Suppressor macrophage (primary cell): ENCODE measurements at places on chromosomes 13 and 19.
A peak's percentile ranks its signal among the peaks of the same experiment; 100 is the strongest.

- no peak for DNase-seq
Observed at GRCh38 chr19:41553804-41554203, 22.2 kb upstream of the CEACAM21 start.

GRCh38 chr19:10885201-10886169 lies 14.1 kb downstream of the CARM1 start:
- no peak for DNase-seq

DNA sequence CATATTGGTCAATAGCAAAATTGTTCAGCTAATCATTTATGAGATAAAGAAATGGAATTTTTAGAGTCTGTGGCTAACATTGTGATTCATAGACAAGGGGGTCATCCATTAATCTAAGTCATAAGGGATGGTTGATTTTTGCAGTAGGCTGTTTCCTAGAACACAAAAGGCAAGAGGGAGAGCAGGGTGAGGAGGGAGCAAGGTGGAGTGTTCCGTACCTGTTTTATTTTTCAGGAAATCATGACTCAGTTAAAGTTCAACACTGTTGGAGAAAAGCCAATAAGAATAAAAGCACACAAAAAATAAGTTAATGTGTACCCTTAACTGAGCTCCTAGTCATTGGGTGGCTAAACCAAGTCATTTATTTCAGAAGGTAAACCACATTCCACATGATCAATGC lies 512.4 kb upstream of the ATXN8OS start:
- no peak for DNase-seq

- DNase-seq = peak; percentile 20
Observed at GRCh38 chr13:26658448-26659385, 101.2 kb downstream of the WASF3 start.

GRCh38 chr13:85798556-85798955 lies 663 bp downstream of the SLITRK6 start:
- DNase-seq = no peak

- DNase-seq = no peak
Observed at GRCh38 chr19:49430678-49431329, 5.6 kb downstream of the GFY start.

- DNase-seq = no peak
Observed at GRCh38 chr13:109657395-109657794, 129.0 kb downstream of the IRS2 start.

DNA sequence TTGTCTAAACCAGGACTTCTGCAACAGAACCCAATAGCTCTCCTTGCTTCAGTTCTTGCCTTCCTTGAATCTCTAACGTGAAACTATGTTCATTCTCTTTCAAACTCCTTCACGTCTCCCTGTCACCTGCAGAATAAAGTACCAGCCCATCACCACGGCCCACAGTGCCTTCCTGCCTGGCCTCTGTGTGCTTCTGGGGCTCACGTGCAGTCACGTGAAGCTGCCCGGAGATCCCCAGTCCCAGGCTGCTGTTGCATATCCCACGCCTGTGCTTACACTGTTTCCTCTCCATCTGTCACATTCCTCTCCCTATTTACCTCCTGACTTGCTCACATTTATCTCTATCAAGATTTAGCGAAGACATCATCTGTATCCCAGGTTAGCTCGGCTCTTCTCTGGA lies 102.8 kb downstream of the STARD13 start:
- no peak for DNase-seq

GRCh38 chr19:15372470-15372869 lies 7.1 kb downstream of the AKAP8 start:
- no peak for DNase-seq

- DNase-seq = no peak
Observed at GRCh38 chr13:98997011-98997730, 19.3 kb upstream of the DOCK9 start.

- DNase-seq = no peak
Observed at GRCh38 chr13:62837895-62838294, 1422.2 kb upstream of the PCDH20 start.

DNA sequence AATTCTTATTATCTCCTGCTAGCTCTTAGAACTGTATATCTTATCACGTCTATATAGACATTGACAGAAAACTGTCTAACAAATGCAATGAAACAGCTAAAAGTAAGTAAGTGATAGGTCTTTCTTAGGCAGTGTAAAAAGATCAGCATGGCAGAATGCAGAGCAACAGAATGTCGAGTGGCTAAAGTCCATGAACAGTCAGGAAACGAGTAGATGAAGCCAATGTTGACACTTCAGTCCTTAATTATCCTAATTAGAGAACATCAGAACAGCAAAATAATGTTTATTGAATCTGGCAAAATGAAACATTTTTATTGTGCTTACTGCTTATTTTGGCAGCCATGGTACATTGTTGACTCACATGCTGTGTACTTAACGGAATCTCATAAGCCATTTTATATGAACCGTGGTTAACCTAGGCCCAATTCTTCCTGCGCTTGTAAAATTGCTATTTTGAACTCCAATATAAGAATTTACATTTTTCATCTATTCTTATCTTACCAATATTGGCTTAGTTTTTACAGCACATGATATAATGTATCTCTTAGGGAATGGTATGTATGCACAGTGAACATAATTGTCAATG lies 748.1 kb downstream of the DACH1 start:
- no peak for DNase-seq

DNA sequence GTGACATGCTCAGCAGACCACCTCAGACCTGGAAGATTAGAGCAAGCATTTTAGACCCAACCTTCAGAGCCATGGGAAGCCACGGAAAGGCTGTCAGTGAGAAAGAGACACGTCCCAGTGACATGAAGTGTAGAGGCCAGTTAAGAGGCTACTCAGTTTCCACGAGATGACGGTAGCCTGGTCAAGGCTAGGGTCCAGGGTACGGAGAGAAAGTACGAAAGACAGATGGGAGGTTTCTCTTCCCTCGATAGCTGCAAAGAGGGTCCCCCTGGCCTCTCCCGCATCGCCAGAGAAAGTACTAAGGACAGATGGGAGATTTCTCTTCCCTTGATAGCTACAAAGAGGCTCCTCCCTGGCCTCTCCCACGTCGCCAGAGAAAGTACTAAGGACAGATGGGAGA lies 8.6 kb downstream of the ZSCAN5A start:
- DNase-seq = no peak

GRCh38 chr19:57769345-57770131 lies at the start of gene ZNF586:
ZNF586 (plus strand) TSS chr19:57769676; CDS start chr19:57769843, 167 bp downstream.
- peak; percentile 97 for DNase-seq

GRCh38 chr19:18789883-18790565 lies 1.1 kb downstream of the COMP start:
- peak; percentile 19 for DNase-seq
